OCI-LY7 (cell line): ENCODE measurements at places on chromosomes 1 and 21.

DNA sequence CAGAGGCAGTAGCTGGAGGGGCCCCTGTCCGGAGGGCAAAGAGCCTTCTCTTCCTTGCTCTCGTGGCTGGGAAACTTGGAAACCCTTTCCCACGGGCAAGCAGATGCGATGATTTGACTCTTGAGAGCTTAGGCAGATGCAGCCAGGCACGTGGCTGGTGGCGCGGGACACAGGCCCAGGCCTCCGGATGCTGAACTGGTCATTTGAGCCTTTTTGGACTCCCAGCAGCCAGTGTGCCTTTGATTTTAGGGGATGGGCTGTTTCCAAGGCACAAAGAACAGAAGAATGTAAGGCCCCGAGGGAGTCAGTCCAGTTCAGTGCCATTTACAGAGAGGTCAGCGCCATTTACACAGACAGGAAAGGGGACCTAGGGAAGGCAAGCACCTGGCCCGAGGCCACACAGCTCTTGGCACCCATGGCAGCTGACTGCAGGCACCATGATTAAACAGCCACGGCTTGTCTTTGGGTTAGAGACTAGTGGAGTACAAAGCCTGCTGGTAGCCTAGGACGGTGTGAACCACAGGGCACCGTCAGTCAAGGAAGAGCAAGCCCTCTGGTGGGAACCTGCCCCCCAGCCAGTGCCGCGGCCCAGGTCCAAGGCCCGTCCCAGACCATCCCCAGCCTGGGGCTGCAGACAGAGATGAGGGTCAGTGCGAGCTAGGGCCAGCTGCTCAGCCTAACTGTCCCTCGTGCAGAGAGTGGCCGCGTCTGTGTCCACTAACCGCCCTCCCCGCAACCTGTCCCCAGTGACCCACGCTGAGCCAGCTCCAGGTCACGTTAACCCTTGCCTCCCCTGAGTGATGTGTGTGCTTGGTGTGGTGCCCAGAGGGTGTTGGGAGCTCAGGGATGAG lies 20.4 kb upstream of the CCDC27 start:
- no peak for DNase-seq

- DNase-seq, result no peak
These were observed 145.5 kb upstream of the POGK start for GRCh38 chr1:166693673-166694297.

DNA sequence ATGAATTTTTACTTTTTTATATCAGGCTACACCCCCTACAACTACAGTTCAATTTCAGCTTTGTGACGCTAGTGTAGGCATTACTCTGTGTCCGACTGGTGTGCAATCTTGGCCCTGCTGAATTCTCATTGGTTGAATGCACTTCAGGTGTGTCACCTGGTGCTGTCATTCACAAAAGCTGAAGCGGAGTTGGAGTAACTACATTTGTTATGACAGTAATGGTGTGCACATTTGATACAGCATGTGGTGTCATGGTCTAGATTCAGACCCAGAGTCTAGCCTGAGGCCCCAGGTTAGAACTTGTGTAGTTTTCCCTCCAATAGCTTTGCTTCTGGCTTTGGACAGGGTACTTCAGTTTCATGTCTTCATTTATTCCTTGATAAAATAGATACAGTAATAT lies 88.7 kb downstream of the C1orf94 start:
- no peak for DNase-seq

DNA sequence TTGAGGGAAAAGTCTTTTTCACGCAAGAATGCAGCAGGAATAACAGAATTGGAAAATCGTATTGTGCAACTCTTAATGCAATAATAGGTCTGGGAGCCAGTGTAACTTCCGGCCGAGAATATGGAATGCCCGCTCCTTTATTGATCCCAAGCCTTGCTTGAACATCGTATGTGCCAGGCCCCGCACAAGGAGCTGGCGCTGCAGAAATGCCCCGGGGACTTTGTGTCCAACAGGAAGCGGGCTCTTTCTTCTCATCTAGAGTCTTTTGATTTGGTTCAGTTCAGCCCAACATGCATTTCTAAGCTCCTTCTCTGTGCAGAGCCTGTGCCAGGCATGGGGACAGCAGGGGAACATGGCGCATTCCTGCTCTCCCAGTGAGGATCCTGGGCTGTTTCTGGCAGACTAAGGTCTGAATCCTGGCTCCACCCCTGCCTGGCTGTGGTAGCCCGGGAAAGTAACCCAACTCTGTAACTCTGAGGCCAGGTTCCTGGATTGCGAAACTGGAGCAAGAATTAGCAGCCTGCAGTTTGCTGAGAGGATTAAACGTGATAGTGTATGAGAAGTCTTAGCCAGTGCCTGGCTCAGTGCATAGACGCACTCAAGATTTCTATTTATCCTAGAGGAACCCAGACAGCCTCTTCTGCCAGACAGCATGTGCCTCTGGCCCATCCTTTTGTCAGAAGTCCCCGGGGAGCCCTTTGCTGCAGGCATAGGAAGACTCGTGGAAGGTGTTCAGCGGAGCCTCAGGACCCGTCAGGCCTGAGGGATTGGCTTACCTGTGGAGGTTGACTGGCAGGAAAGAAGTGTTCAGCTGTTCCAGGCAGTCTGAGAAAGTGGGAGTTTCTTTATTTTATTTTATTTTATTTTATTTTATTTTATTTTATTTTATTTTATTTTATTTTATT lies 987 bp upstream of the CDCP2 start:
- no peak for DNase-seq

- DNase-seq, result no peak
These were observed 222.0 kb downstream of the KAZN start for GRCh38 chr1:14820295-14821085.

DNA sequence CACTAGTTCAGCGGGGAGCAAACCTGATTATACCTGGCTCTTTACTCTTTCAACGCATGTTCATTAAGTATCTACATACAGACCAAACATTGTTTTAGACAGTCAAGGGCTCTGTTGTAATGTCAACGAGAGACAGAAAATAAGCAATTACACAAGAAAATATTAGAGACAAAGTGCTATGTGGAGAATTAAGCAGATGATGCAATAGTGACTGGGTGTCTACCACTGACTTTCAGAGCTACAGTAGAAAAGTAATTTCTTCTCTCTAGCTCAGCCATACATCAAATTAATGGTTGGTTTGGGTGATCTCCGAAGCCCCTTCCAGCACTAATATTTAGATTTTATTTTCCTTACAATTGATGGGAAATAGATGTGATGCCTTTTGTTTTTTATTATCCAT lies 23.3 kb downstream of the FYB2 start:
- no peak for DNase-seq

DNA sequence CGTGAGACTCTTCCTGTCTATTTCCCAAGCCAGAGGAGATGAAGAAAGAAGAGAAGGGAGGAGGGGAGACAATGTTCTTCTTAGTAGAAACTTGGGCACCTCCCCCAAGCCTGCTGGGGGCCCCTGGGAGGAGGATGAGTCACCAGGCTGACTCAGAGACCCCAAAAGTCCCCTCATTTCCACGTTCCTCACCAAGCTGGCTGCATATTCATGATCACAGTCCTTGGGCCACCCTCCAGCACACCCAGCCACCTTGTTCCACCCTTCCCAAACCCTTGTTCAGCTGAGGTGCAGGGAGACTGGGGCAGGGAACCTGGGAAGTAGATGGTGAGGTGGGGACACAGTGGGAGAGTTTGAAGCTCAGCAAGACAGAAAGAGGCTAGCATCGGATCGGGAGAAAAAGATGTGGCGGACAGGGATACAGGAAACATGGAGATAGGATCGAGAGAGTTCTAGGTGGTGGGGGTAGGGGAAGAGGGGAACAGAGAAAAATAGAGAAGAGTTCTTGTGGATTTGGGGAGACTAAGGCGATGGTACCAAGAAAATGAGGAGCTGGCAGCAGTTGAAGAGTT lies 712 bp downstream of the RAB13 start:
- no peak for DNase-seq

DNA sequence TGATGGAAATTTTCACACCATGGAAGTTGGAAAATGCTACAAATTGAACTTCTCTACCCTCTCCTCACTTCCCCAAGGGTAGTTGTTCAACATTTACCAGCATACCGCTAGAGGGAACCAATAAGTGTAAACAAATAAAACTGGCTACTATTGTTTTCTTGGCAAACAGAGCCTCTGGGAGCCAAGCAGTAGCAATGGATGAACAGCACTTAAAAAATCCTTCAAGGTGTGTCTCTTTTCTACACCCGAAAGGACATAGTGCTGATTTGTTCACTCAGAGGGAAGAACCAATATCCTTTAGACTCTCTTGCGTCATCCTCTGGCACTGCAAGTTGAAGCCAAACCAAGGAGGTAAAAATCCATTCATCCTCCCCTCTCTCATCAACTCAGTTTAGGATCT lies 161.5 kb downstream of the TBX15 start:
- DNase-seq, result no peak

DNA sequence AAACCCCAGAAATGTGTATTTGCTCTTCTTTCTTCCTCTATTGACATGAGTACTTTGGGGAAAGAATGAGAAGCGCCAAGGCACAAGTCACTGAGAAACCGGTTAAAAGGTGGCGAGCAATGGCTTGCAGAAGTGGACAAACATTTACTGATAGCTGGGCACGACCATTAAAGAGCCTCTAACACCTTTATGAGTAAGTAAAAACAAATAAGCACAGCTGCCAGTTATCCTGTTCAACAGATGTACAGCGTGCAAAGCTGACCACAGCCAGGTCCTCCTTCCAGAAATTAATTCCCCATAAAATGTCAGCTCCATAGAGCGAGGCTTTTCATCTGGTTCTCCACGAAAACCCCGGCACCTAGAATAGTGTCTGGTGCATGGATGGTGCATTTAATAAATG lies 72.7 kb downstream of the CAPZB start:
- DNase-seq, result no peak

GRCh38 chr1:2555634-2556276 lies 416 bp upstream of the TNFRSF14 start:
- DNase-seq, result peak; percentile 45
